ENCODE measurements at places on chromosomes 3 and 15. TPM values are rescaled to one million over a fixed set of nuclear protein-coding genes. Genes with fewer than 3 reads are reported as not detected.

The KCNMB3 gene
- 1.7 TPM for total RNA-seq

The MAP2K5 gene
- 9.8 TPM for total RNA-seq

The KNG1 gene
- 432 TPM for total RNA-seq

The UBAP1L gene
- total RNA-seq: 2.2 TPM

The P2RY12 gene
- 1.2 TPM for total RNA-seq

The GAP43 gene
- total RNA-seq: not detected

The SAXO2 gene
- total RNA-seq: 0.71 TPM

The GJD2 gene
- total RNA-seq: not detected

The PARP9 gene
- 40.9 TPM for total RNA-seq

GRCh38 chr3:47722859-47723258, 58.8 kb downstream of the SMARCC1 start:
- no peak for DNase-seq
- no peak overlapping the region for H3K4me3 ChIP-seq
- no peaks in the 10 kb centered on the region for H3K36me3 ChIP-seq
- no peaks in the 10 kb centered on the region for H3K4me1 ChIP-seq
- H3K27ac ChIP-seq: no peak overlapping the region

- no peak for DNase-seq
- no peaks in the 10 kb centered on the region for H3K4me1 ChIP-seq
- no peaks in the 10 kb centered on the region for H3K36me3 ChIP-seq
- H3K4me3 ChIP-seq: no peak overlapping the region
- no peak overlapping the region for H3K27ac ChIP-seq
Observed at GRCh38 chr15:94125698-94126097, 105.7 kb upstream of the MCTP2 start.

DNA sequence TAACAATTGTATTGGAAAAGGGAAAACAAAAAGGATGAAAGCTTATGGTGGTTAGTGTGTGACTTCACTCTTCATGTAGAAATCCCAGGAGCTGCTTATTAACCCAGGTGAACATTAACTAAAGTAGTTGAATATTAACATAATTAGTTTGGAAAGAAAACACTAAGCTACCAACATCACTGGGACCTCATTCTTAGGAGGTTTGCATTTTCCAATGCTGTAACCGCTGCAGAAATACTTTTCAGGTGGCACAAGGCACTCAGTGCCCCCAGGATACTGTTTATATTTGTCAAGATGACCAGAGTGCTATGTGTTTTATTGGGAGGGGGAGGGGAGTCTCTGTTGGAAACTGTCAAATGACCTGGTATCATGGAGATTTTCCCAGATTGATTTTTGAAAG, 25.9 kb upstream of the VILL start:
- peak overlapping the region; percentile 91 for H3K27ac ChIP-seq
- H3K4me1 ChIP-seq: peaks cover 53% of the 10 kb centered on the region
- H3K4me3 ChIP-seq: no peak overlapping the region
- no peak for DNase-seq
- H3K36me3 ChIP-seq: no peaks in the 10 kb centered on the region
- H3K27me3 ChIP-seq: no peaks in the 10 kb centered on the region

DNA sequence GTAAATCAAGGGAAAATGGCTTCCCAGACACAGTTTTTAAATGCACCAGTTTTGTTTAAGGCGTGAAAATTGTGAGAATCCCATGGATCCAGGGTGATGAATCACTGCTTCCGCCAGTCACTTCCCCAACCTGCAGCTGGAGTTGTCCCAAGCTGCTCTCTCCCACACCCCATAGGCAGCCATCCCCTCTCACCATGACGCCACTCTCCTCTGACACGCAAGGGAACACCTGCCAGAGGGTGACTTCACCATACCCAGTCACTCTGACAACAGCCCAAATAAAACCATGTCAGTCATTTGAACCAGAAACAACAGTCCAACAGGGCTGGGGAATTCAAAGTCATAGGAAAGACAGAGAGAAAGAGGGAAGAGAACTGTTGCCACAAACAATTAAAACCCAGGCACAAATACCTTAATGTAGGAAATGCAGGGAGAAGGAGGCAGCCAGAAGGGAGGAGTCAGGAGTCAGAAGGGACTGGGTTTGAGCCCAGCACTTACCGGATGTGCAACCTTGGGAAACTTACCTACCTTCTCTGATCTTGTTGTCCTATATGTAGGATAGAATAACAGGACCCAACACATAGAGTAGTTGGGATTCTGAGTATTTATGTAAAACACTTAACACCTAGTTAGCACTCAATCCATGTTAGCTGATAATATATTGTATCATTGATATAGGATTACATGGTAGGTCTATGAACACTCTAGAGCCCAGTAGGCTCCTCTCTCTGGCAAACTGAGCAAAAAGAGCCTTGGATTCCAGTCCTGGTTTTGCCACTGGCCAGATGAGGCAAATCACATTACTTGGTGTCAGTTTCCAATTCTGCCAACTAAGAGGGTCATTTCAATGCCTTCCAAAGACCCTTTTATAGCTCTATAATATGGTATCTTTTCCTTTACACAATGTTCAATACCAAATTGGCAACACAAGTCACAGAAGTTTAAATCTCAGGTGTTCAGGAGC, 326.3 kb upstream of the ICE2 start:
- H3K4me1 ChIP-seq: peaks cover 7% of the 10 kb centered on the region
- no peaks in the 10 kb centered on the region for H3K27me3 ChIP-seq
- no peak for DNase-seq
- H3K36me3 ChIP-seq: no peaks in the 10 kb centered on the region
- no peak overlapping the region for H3K4me3 ChIP-seq

GRCh38 chr15:87572381-87572910, 684.1 kb downstream of the NTRK3 start:
- no peak overlapping the region for H3K4me3 ChIP-seq
- H3K4me1 ChIP-seq: no peaks in the 10 kb centered on the region

DNA sequence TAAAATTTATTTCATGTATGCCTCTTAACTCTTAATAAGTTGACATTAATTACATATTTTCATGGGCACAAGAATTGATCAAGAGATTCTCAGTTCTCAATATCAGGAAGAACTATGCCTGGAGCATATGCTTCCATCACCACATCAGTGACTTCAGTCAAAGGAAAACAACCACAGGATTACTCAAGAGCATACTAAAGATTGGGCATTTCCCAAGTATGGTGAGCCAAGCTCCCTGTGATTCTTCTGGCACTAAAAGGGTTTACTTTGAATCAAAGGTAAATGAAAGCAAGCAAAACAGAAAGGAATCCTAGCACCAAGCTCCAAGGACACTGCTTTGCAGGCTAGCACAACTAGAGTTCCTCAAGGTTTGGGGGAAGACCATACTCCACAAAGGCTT, 44.6 kb downstream of the FMN1 start:
- H3K27ac ChIP-seq: no peak overlapping the region
- no peaks in the 10 kb centered on the region for H3K4me1 ChIP-seq
- no peaks in the 10 kb centered on the region for H3K27me3 ChIP-seq
- H3K36me3 ChIP-seq: no peaks in the 10 kb centered on the region

GRCh38 chr3:190545191-190545590, 31.3 kb downstream of the IL1RAP start:
- no peak overlapping the region for H3K27ac ChIP-seq
- H3K4me1 ChIP-seq: peaks cover 75% of the 10 kb centered on the region
- DNase-seq: no peak
- no peaks in the 10 kb centered on the region for H3K27me3 ChIP-seq

- H3K4me3 ChIP-seq: no peak overlapping the region
- no peaks in the 10 kb centered on the region for H3K27me3 ChIP-seq
- no peaks in the 10 kb centered on the region for H3K36me3 ChIP-seq
Observed at GRCh38 chr15:100966997-100967396, 47.8 kb downstream of the LRRK1 start.

DNA sequence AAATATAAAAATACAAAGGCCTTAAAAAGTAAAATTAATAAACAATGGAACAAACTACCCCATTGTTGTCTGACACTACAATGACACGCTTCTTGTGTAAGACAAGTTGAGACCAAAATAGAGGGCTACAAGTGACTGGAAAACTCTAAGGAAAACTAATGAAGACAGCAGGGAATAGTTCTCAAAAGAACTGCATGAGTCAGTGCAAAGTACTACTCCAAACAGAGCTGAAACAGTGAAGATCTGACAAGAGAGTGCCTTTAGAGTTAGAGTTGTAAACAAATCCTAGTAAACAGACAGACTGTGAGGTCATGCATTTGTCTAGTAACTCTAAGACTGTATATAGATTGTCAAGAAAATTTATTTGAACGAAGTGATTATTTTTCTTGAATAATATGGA, 233.9 kb downstream of the BBX start:
- DNase-seq: no peak
- H3K27me3 ChIP-seq: no peaks in the 10 kb centered on the region
- H3K36me3 ChIP-seq: no peaks in the 10 kb centered on the region
- no peaks in the 10 kb centered on the region for H3K4me1 ChIP-seq
- H3K27ac ChIP-seq: no peak overlapping the region

DNA sequence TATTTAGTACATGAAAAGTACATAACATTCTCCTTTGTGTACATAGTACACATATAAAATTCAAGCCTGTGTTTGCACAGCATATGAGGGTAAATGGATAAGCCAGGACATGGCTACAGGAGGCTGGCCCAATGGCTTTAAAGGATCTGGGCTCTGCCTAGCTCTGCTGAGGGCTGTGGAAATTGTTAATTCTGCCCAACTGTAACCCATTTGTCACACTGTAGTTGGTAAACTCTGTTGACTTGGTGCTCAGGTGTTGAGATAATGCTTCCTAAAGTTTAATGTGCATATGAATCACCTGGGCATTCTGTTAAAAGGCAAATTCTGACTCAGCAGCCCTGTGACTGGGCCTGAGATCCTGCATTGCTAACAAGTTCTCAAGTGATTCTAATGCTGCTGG, 196.5 kb upstream of the ZPLD1 start:
- no peaks in the 10 kb centered on the region for H3K36me3 ChIP-seq
- H3K4me3 ChIP-seq: no peak overlapping the region
- no peaks in the 10 kb centered on the region for H3K27me3 ChIP-seq
- DNase-seq: no peak

DNA sequence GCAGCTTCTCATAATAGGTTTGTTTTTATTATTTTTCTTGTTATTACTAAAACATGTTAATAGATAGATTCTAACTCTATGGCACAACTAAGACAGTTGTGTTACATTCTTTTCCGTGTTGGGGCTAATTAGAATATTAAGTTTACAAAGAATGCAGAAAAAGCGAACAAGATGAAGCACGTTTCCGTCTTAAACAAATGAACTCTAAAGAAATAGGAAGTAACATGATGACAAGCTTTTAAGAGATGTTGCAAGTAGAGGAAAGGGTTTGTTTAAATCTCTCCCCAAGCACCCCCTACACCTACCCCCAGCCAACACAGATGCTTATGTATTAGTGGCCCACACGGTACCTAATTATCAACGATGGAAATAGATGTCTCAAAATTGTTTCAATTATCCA, 207.1 kb downstream of the TP63 start:
- no peak overlapping the region for H3K27ac ChIP-seq
- H3K4me3 ChIP-seq: no peak overlapping the region
- H3K36me3 ChIP-seq: no peaks in the 10 kb centered on the region
- no peaks in the 10 kb centered on the region for H3K27me3 ChIP-seq
- no peaks in the 10 kb centered on the region for H3K4me1 ChIP-seq
- DNase-seq: no peak

DNA sequence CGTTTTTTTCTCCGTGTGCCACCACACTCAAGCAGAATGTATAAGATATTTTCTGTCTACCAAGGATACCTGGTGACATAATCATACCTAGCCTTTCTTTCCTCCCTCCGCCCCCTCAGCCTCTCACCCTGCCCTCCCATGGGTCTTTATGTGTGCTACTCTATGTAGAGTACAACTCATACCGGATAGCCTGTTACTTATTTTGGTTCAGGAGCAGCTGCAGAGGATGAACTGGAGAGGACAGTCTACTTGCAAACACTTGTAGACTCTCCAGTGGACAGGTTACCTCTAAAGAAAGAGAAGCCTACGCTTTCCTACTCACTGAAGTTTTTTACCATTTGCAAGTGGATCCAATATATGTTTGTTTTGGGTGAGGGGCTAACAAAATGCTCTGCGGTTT, 345.9 kb upstream of the TPRG1 start:
- H3K4me1 ChIP-seq: peaks cover 6% of the 10 kb centered on the region
- no peak overlapping the region for H3K4me3 ChIP-seq
- H3K27me3 ChIP-seq: no peaks in the 10 kb centered on the region
- no peaks in the 10 kb centered on the region for H3K36me3 ChIP-seq
- no peak for DNase-seq
- no peak overlapping the region for H3K27ac ChIP-seq

DNA sequence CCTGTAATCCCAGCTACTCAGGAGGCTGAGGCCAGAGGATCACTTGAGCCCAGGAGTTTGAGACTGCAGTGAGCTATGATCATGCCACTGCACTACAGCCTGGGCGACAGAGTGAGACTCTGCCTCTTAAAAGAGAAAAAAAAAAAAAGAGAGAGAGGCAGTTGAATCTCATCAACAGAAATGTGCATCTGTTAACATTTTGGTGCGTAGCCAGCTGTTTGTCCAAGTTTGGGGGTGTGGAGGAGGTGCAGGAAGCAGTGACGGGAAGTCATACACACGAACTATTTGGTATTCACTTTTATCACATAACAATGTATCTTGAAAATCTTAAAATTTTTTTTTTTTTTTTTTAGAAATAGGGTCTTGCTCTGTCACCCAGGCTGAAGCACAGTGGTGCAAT, 18.2 kb upstream of the CEMIP start:
- no peaks in the 10 kb centered on the region for H3K27me3 ChIP-seq
- no peak for DNase-seq
- H3K4me1 ChIP-seq: no peaks in the 10 kb centered on the region
- H3K27ac ChIP-seq: no peak overlapping the region
- no peaks in the 10 kb centered on the region for H3K36me3 ChIP-seq

GRCh38 chr3:25749031-25749581, 34.1 kb downstream of the NGLY1 start:
- no peaks in the 10 kb centered on the region for H3K4me1 ChIP-seq
- H3K36me3 ChIP-seq: peaks cover 20% of the 10 kb centered on the region
- H3K27me3 ChIP-seq: no peaks in the 10 kb centered on the region
- H3K4me3 ChIP-seq: no peak overlapping the region
- DNase-seq: no peak

GRCh38 chr15:39302936-39303335, 277.9 kb upstream of the THBS1 start:
- H3K4me1 ChIP-seq: no peaks in the 10 kb centered on the region
- H3K27me3 ChIP-seq: no peaks in the 10 kb centered on the region
- no peaks in the 10 kb centered on the region for H3K36me3 ChIP-seq
- no peak overlapping the region for H3K27ac ChIP-seq
- H3K4me3 ChIP-seq: no peak overlapping the region

GRCh38 chr3:127914584-127914983, 448 bp upstream of the KBTBD12 start:
- H3K4me3 ChIP-seq: peak overlapping the region; percentile 54
- DNase-seq: no peak
- no peak overlapping the region for H3K27ac ChIP-seq
- no peaks in the 10 kb centered on the region for H3K4me1 ChIP-seq
- peaks cover 11% of the 10 kb centered on the region for H3K27me3 ChIP-seq

DNA sequence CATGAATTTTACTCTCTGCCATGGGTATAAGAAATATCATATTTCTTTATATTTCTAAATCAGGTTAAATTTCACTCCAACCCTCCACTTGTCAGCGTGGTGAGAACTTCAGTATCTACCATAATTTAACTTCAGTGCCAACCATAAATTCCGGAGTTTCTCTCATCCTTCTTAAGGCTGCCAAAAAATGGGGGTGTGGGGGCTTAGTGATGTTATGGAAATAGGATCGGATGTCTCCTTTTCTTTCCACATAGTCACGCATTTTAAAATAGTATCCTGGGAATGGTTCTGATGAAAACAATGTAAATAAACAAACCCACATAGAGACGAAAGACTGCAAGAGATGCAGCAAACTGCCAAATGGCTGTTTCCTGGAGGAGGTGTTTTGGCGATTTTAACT, 12.9 kb upstream of the FAM3D start:
- no peak for DNase-seq
